Esophagus squamous epithelium (tissue), 5 donors: ENCODE measurements at places on chromosomes 16 and 17. TPM values are rescaled to one million over a fixed set of nuclear protein-coding genes. Genes with fewer than 3 reads are reported as not detected.

GRCh38 chr16:71364133-71364681 is 5.7 kb downstream of the CALB2 start:
- no peak overlapping the region for H3K4me3 ChIP-seq
- no peak overlapping the region for H3K27ac ChIP-seq
- peaks cover 38% of the 10 kb centered on the region for H3K27me3 ChIP-seq
- H3K36me3 ChIP-seq, result no peaks in the 10 kb centered on the region
- no peaks in the 10 kb centered on the region for H3K4me1 ChIP-seq

DNA sequence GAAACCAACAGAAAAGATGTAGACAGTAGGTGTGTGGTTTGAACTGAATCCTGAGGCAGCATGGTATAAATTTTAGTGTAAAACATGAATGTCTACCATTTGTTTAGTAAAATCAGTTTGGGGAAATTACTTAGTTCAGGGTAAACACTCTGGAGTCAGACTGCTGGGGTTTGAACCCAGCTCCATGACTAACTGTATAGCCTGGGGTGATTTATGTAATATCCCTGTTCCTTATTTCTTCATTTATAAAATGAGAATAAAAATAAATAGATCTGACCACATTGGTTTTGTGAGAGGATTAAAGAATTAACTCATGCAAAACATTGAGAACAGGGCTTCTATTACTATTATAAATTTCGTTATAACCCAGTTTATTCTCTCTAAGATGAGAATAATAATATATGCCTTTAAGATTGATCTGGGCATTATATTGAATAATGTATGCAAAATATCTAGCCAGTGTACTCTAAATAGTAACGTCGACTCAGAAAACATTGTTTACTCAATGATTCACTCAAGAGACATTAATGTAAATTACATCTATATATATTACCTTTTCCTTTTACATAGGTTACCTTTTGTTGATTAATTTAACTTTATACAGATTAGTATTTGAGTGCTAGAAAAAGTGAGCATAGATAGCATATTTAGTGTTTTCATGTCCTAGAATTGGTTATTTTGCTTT is 120.6 kb upstream of the KCNJ16 start:
- H3K27ac ChIP-seq, result no peak overlapping the region
- H3K4me1 ChIP-seq, result peaks cover 6% of the 10 kb centered on the region
- no peaks in the 10 kb centered on the region for H3K36me3 ChIP-seq
- DNase-seq, result no peak
- no peak overlapping the region for H3K4me3 ChIP-seq

KRTAP2-1 gene
- total RNA-seq, result not detected

KRTAP17-1 gene
- not detected for total RNA-seq

LPO gene
- 0.27 TPM for total RNA-seq
